Prostate gland (tissue), 2 donors: ENCODE measurements at places on chromosomes 13 and 19. TPM values are rescaled to one million over a fixed set of nuclear protein-coding genes. Genes with fewer than 3 reads are reported as not detected.

ZNF491 gene
- total RNA-seq: 1.6 TPM

HSH2D gene
- 13.5 TPM for total RNA-seq

ATP8B3 gene
- 4.7 TPM for total RNA-seq

DLL3 gene
- total RNA-seq: not detected

CACNG7 gene
- total RNA-seq: not detected

KLK4 gene
- total RNA-seq: 330 TPM

ZSCAN4 gene
- total RNA-seq: not detected

LYPD5 gene
- 6.2 TPM for total RNA-seq

GRCh38 chr13:66219506-66219905, 1010.6 kb downstream of the PCDH9 start:
- DNase-seq: no peak

DNA sequence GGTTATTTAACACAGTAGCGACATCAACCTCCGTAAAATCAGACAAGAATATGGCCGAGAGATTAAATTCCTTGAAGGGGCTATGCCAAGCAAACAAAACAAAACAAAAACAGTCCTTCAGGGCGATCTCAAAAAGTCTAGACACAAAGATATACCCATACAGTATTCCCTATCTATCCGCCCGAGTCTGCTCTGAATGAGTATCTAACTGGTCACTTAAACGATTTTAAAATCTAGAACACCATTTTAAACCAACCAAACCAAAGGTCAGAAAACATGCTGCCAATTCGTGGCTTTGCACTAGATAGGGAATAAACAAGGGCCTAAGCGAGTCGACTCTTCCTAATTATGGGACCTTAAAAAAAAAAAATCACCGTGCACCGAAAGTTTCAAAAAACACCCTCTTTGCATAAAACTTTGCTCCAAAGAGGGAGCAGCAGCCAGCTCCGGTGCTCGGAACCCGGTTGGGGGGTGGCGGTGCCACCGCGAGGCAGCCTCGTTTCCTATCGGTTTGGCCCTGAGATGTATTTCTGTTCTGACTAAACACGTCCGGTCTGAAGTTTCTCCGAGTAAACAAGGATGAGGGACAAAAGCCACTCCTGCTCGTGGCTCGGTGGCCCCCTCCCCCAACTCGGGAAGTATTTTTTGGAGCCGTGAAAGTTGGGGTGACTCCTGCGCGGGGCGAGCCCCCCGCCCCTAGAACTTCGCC, 1.8 kb downstream of the HMGB1 start:
- DNase-seq: peak; percentile 60

DNA sequence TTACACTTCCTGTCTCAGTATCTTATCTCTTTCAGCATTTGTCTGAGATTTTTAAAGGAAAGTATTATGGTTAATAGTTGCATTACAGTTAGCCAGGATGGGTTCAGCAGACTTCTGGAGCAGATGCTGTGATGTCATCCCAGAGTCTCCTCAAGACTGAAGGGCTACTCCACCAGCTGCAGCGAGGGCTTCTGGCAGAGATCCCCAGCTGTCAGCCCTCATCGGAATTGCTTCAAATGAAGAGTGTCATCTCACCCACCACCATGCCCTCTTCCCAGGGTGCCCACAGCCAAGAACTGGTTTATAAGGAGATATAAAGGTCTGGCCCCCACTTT, 84.4 kb downstream of the FAM216B start:
- DNase-seq: no peak

- DNase-seq: no peak
Observed at GRCh38 chr13:28185256-28185655, 46.9 kb downstream of the PAN3 start.

GRCh38 chr13:95106562-95106961, 194.7 kb downstream of the ABCC4 start:
- no peak for DNase-seq

- no peak for DNase-seq
Observed at GRCh38 chr13:114146629-114147028, 14.2 kb upstream of the RASA3 start.

GRCh38 chr13:73903561-73903960, 230.6 kb downstream of the KLF12 start:
- no peak for DNase-seq

- DNase-seq: no peak
Observed at GRCh38 chr13:96850538-96851145, 143.6 kb downstream of the OXGR1 start.

GRCh38 chr13:66659701-66660467, 570.3 kb downstream of the PCDH9 start:
- no peak for DNase-seq

DNA sequence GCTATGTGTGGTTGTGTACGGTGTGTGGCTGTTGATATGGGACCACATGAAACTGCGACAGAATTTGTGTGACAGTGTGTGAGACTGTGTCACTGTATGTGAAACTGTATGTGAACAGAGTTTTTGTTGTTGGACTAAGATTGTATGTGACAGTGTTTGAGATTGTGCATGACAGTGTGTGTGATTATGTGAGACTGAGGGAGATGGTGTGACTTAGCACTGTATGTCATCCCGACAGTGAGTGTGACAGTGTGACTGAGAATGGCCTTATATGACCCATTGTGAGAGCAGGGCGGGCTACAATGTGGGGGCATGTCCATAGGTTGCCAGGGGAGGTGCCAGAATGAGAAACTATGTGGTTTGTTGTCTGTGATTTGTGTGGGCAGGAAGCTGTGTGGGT, 930 bp downstream of the ZNF583 start:
- no peak for DNase-seq

GRCh38 chr19:21750586-21751128, 16.7 kb downstream of the ZNF100 start:
- DNase-seq: no peak

- DNase-seq: no peak
Observed at GRCh38 chr19:47161876-47162489, 31.3 kb downstream of the SAE1 start.

- peak; percentile 92 for DNase-seq
Observed at GRCh38 chr19:38683393-38684077, 36.1 kb downstream of the ACTN4 start.

GRCh38 chr13:113632706-113633484, 25.1 kb downstream of the ATP4B start:
- DNase-seq: no peak

DNA sequence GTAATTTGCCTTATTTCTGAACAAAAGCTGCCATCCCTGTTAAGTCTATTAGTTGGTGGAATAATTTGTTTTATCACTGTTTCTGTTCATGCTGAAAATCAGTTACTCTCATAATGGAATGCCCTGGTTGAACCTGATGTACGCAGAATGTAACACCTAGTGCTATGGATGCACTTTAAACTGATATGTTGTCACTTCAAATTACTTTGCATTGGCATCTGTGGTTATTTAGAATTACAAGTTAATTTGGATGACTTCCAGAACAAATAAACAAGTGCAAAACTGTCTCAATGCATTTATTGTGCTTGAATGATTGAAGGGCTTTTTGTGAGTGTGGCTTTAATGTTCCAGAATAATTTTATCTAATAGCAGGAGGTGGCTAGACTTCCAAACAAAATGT, 368.2 kb upstream of the SLITRK5 start:
- DNase-seq: no peak

GRCh38 chr13:59261928-59262488, 901.7 kb downstream of the DIAPH3 start:
- DNase-seq: no peak

DNA sequence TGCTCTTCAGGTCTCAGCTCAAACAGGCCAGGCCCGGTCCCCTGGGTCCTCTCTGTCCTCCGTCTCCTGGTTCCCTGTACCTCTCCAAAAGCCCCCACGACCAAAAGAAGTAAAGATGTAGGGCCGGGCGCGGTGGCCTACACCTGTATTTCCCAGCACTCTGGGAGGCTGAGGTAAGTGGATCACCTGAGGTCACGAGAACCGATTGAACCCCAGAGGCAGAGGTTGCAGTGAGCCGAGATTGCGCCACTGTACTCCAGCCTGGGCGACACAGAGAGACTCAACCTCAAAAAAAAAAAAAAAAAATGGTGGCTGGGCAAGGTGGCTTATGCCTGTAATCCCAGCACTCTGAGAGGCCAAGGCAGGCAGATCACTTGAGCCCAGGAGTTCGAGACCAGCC, 22.0 kb upstream of the BCL3 start:
- DNase-seq: no peak

GRCh38 chr13:27264648-27265047, 6.0 kb upstream of the RASL11A start:
- no peak for DNase-seq

DNA sequence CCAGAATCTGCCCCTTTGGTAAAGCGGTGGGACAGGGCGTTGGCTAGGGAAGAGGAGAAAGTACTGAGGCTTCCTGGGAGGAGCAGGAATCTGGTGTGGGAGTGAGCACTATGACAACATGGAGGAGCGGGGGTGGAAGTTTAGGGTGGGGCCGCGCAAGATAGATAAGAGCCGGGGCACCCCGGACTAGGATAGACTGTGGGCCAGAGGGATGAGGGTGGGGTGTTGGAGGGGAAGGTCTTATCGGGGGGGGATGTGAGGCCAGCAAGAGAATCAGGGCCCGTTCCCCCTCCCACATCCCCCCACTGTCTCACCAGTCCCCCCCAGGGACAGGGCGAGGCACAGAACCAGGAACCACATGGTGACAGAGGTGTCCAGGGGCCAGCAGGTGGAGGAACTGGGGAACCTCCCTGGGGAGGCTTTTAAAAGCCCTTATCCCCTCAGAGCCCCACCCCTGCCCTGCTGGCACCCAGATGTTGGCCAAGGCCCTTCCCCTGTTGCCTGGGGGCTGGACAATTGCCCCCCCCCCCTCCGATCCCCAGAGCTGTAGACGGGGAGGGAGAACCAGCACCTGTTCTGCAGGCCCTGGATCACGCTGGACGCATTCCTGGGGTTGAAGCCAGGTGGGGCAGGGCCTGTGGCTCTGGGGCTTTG, at the start of gene KLK1:
TSS of gene KLK1 (minus strand) at position 399 of the 654 bp plus-strand sequence. CDS start at position 360, 39 bp downstream.
- DNase-seq: no peak

- DNase-seq: no peak
Observed at GRCh38 chr19:54191811-54192453, 824 bp downstream of the TSEN34 start.

- peak; percentile 39 for DNase-seq
Observed at GRCh38 chr13:97028441-97029299, 34.4 kb upstream of the OXGR1 start.

DNA sequence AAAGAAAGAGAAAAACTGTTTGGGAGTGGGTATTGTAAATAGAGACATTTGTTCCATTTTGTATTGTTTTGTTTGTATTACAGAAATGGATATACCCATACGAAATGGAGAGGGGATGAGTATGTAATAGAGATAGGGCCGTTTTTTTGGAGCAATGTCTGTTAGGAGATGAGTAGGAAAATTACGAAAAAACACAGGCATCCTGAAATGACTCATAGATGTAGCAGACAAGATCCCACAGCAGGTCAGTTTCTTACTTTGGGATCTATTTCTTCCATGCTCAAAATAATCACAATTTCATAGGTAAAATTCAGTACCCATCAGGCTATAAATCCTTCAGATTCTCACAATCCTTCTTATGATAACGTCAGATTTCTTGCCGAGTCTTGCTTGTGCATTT, 779.4 kb upstream of the SLITRK1 start:
- no peak for DNase-seq
